Stimulated activated CD4-positive, alpha-beta T cell treated with anti-CD3 and anti-CD28 coated beads, Interleukin-4, amount 100 ng/mL, for 1 hour (primary cell): ENCODE measurements at places on chromosomes 11 and 22.
A peak's percentile ranks its signal among the peaks of the same experiment; 100 is the strongest.

DNA sequence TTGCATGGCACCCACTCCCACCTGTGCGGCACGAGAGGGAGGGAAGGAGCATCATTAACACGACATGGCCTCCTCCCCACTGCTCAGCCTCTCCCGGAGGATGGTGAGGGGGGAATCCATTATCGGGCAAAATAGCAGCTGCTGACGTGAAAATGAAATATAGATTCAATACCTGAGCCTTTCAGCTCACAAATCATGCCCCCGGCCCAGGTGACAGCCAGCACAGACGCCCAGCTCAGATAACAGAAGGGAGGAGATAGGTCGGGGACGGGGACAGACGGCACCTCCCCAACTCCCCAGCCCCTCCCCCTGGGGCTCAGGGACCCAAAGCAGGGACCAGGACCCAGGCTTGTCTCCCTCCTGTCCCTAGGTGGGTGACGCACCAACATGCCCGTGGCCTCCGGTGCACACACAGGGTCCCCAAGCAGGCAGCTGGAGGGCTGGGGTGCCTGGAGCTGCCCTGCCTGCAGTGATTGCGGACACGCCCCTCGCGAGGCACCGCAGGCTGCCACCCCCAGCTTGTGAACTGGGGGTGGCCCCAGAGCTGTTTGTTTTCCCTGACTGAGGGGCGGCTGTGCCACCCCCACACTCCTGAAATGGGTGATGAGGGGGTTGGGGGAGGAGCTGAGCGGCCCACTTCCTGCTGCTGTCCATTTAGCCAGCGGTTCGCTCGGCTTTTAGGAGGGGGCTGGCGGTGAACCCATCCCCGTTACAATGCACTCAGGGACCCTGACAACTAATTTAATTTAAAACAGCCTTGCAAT lies 31.7 kb downstream of the FLRT1 start:
- no peak for DNase-seq

GRCh38 chr11:129021295-129021694 lies 78.6 kb upstream of the TP53AIP1 start:
- no peak for DNase-seq

DNA sequence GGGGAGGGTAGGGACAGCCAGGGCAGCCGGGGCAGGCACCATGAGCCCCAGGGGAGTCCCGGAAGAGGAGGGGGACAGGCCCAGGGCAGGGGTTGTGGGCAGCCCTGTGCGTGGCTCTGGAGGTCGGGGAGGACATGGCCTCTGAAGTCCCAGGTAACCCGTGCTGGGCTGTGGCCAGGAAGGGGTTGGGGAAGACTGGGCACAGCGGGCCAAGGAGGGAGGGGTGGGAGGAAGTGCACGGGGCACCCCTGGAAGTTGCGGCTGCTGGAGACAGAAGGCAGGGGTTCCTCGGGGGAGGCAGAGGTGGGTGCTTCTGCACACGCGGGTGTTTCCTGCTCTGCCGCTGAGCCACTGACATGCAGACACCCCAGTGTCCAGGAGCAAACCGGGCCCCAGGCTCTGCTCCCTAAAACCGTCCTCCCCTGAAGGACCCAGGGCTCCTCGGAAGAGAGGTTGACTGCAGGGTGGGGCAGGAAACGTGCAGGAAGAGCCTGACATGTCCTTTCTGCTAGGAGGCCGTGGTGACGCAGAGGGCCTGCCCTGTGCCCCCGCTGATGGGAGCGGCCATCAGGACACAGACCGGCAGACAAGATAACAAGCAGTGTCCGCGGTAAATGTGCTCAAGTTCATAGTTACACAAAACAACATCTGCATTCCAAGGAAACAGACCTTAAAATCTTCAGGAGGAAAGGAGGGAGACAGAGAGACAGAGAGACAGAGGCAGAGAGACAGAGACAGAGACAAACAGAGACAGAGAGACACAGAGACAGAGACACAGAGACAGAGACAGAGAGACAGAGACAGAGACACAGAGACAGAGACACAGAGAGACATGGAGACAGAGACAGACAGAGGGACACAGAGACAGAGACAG lies 5.7 kb downstream of the TNNI2 start:
- peak; percentile 44 for DNase-seq

- no peak for DNase-seq
Observed at GRCh38 chr11:3867209-3868091, 12.0 kb downstream of the STIM1 start.

DNA sequence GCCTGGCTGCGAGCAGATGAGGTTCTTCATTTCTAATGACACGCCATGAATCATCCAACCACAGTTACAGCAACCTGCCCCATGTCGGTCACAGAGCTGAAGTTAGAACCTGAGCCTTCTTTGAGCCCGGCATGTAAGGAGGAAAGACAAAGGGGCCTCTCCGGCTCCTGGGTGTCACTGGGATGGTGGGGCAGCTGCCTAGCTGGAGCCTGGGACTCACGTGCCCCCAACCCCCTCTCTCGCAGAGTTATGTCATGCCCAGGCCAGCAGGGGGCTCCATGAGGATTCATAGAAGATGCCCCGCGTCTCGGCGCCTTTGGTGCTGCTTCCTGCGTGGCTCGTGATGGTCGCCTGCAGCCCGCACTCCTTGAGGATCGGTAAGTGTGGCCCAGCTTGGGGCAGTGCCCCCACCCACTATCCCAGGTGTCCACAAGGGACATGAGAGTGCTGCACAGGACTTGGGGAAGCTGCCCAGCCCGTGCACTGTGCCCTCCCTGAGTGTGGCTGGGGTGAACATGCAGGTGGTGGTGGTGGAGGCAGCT lies 148.5 kb downstream of the GRIK4 start:
- DNase-seq: peak; percentile 12

GRCh38 chr11:2778630-2779498 lies 79.1 kb upstream of the KCNQ1OT1 start:
- peak; percentile 0 for DNase-seq

DNA sequence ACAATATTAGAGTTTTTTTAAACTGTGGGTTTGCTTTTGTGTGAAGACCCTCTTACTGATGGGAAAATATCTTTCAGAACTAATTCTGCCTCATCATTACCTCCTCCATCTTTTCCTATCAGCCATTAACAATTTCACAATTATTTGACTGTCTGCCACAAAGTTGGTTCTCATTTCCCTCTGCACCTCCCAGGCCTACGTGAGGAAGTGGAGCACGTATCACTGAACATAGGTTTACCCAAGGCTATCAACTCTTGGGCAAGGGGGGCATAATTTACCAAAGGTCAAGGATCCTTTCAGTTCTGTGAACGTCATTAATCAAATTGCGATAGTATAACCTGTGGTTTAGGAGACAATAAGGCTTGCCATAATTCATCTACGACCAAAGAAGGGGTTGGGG lies 60.0 kb downstream of the LIF start:
- no peak for DNase-seq

GRCh38 chr11:41308286-41308685 lies 151.2 kb downstream of the LRRC4C start:
- DNase-seq: no peak

DNA sequence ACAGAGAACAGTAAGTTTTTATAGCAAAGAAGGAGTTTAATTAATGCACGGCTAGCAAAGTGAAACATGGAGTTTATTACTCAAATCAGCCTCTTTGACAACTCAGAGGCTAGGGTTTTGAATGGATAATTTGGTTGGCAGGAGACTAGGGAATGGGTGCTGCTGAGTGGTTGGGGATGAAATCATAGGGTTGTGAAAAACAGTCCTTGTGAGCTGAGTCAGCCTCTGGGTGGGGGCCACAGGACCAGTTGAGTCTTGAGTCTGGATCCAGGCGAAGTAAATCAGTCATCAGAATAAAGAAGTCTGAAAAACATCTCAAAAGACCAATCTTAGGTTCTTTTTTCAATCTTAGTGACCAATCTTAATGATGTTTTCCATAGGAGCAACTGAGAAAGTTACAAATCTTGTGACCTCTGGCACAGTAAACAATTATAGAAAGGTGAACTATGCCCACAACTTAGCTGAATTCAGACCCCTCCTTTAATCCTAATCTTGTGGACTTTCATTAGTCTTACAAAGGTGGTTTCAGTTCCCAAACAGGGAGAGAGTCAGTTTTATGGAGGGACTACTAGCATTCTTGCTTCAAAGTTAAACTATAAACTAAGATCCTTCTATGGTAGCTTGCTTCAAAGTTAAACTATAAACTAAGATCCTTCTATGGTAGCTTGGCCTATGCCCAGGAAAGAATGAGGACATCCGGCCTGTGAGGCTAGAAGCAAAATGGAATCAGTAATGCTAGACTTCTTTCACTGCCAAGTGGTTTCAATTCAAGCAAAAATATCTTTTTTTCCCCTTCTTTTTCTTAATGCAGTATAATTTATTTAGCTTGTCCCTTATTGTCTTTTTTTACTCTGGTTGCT lies 84.5 kb downstream of the AASDHPPT start:
- no peak for DNase-seq

GRCh38 chr11:78961937-78962701 lies 387.5 kb upstream of the NARS2 start:
- DNase-seq: no peak

- DNase-seq: no peak
Observed at GRCh38 chr11:68041617-68042218, 2.9 kb downstream of the TCIRG1 start.

GRCh38 chr22:42649246-42650099 lies at the start of gene CYB5R3:
Gene CYB5R3 (minus strand): TSS chr22:42649392. CDS start chr22:42649315, 77 bp downstream.
- DNase-seq: peak; percentile 80
